GM12878 (cell line): ENCODE measurements at places on chromosomes 13 and 19. TPM values are rescaled to one million over a fixed set of nuclear protein-coding genes. Genes with fewer than 3 reads are reported as not detected.
A peak's percentile ranks its signal among the peaks of the same experiment; 100 is the strongest.

GRCh38 chr19:4374498-4375163 lies 25.7 kb downstream of the SH3GL1 start:
- no peaks in the 10 kb centered on the region for H3K27me3 ChIP-seq
- peak overlapping the region; percentile 93 for H3K27ac ChIP-seq
- H3K4me3 ChIP-seq, result peak overlapping the region; percentile 52; the same call in 1 of the 2 replicates
- H3K36me3 ChIP-seq, result peaks cover 12% of the 10 kb centered on the region; the same call in 1 of the 2 replicates
- H3K4me1 ChIP-seq, result peaks cover 88% of the 10 kb centered on the region
- DNase-seq, result no peak

- H3K4me3 ChIP-seq, result no peak overlapping the region
- H3K4me1 ChIP-seq, result no peaks in the 10 kb centered on the region
- no peaks in the 10 kb centered on the region for H3K27me3 ChIP-seq
These were observed 1195.0 kb downstream of the SLITRK5 start for GRCh38 chr13:88866195-88866594.

GRCh38 chr19:57935731-57936130 lies 529 bp upstream of the ZNF418 start:
- no peaks in the 10 kb centered on the region for H3K4me1 ChIP-seq
- no peak overlapping the region for H3K4me3 ChIP-seq
- H3K27ac ChIP-seq, result no peak overlapping the region
- H3K27me3 ChIP-seq, result no peaks in the 10 kb centered on the region
- H3K36me3 ChIP-seq, result no peaks in the 10 kb centered on the region; the same call in 1 of the 2 replicates

GRCh38 chr13:99303863-99304521 lies 3.2 kb downstream of the GPR183 start:
- H3K36me3 ChIP-seq, result no peaks in the 10 kb centered on the region; the same call in 1 of the 2 replicates
- peaks cover 26% of the 10 kb centered on the region for H3K4me1 ChIP-seq
- peak overlapping the region; percentile 93 for H3K27ac ChIP-seq

- no peaks in the 10 kb centered on the region for H3K36me3 ChIP-seq
- H3K4me3 ChIP-seq, result no peak overlapping the region
- H3K27me3 ChIP-seq, result no peaks in the 10 kb centered on the region
- H3K4me1 ChIP-seq, result peaks cover 12% of the 10 kb centered on the region
These were observed 17.3 kb upstream of the FCGBP start for GRCh38 chr19:39951686-39952085.

GRCh38 chr19:36939153-36939552 lies 23.0 kb downstream of the ZNF568 start:
- no peaks in the 10 kb centered on the region for H3K27me3 ChIP-seq
- H3K4me1 ChIP-seq, result no peaks in the 10 kb centered on the region
- H3K27ac ChIP-seq, result no peak overlapping the region
- no peaks in the 10 kb centered on the region for H3K36me3 ChIP-seq

DNA sequence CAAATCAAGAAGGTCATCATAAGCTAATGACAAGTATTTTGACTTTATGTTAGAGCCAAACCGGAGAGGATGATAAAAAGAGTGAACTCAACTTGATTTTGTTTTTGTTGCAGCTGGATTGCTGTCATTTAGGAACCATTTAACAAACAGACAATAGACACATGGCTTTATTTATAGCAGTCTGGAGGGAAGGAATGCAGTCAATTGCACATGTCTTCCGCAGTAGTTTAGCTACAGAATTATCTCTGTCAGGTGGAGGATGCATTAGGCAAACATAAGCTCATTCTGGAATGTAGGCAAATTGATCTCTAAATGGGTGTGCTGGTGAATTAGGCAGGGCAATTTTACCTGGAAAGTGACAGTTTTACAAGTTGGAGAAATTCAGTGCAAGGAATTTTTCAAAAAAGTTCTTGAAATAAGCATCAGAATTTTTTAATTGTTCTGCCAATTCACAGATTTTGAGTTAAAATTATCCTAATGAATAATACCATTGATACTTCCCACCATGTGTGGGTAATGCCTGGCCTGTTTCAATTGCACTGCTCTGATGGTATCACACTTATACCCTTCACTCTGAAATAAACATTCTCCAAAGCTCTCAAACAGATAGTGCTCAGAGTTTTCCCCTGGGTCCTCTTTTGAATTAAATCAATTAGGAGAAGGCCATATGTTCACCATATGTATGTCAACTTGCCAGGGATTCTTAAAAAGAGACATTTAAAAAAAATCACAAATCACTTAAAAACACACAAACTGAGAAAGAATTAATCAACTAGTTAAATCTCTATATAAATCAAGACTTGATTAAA lies 318.3 kb downstream of the NDFIP2 start:
- no peak overlapping the region for H3K27ac ChIP-seq

Gene TRPC4
- total RNA-seq, result not detected in 2 replicates
